ENCODE measurements at places on chromosomes 6 and 20.
A peak's percentile ranks its signal among the peaks of the same experiment; 100 is the strongest.

GRCh38 chr6:57262901-57263694, 41.0 kb upstream of the RAB23 start:
- peak; percentile 81 for DNase-seq

DNA sequence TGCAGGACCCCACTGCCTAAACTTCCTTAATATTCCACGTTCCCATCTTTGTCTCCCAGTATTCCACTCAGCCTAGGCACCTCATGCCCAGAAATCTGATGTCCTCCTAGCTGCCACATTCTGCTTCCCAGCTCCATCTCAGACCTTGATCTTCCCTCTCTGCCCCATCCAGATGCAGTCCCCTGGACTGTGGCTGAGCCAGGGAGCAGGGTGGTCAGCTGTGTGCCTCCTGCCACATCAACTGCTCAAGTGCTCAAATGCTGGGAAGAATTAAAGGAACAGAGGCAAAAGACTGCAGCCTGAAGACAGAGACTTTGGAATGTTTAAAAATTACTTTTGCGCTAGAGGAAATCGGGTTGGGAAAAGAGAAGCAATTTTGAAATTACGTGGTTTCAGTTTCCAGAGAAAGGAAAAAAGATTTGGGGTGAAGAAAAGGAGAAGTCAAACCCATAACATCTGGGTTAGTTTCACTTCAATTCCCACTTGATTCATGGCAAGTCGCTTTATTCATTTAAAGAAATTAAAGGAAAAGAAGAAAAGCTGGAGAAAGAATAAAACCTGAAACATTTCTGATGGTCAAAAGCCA, 704.8 kb downstream of the PTPRT start:
- no peak for DNase-seq

DNA sequence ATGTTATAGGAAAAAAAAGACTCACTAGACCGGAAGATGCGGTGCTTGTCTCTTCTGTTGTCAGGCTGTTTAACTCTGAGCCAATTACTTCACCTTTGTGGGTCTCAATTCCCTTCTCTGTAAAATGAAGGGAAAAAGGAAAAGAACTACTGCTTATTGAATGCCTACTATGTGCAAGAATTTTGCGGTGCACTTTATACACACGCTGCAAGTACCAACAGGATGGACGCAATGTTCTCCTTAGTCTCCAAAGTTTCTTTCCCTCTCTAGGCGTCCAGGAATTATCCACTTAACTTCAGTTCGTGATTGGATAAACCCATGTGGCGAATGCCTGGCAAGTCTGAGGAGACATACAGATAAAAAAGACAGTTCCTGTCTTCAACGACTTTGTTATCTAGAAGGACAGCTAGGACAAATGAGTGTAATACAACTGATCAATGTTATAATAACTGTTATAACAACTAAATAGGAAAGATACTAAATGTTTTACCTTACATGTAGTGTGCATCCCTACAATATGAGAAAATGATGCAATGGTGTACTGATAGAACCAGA, 69.0 kb upstream of the JARID2 start:
- DNase-seq = no peak

DNA sequence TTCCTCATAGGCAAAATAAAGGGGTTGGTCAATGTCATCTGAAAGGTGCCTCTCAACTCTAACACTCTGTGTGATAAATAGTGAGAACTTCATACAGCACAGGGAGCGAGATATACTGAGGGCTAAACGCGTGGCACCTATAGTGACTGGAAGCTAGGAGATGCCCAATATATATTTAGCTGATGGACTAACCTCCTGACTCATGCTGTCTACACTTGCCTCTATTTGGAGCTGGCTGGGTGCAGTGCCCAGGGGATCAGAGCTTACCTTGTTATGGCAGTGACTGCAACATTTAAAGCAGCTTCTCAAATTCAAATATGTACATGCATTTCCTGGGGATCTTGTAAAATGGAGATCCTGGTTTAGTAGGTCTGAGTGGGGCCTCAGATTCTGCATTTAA, 111.6 kb upstream of the PLN start:
- no peak for DNase-seq

DNA sequence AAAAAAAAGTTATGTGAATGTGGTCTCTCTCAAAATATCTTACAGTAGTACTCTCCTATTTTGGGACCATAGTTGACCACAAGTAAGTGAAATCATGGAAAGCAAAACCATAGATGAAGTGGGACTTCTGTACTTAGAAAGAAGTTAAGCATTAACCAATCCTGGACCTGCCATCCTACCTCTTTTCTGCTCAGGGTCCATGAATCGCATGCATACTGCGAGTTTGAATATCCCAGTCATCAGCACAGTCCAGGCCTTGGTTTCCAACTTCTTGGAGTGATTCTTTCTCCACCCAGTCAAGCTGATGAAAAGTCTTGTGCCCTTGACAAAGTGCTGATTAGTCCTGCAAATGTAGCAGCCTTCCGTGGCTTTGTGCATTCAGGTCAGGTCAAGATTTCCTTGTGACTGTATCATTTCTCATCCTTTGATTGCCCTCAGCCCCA, 46.0 kb downstream of the RNF217 start:
- no peak for DNase-seq

GRCh38 chr6:38436726-38437465, 202.8 kb downstream of the BTBD9 start:
- DNase-seq = peak; percentile 44

GRCh38 chr6:48090546-48090945, 20.5 kb downstream of the PTCHD4 start:
- no peak for DNase-seq

DNA sequence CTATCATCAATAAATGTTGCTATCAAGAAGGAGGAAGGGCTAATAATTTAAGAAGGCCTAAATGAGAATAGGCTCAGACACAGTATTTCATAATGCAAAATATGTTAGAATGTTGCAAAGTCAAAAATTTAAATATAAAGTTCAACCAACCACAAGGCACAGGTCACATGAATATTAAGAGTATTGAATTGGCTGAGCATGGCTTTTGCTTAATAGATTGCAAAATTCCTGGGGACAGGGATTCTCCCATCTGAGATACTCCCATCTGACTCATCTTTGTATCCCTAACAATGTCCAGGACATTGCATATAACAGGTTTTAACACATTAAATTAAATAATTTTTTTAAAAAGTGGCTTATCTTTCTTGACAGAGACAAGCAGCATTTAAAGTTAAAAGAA, 32.9 kb upstream of the UTRN start:
- no peak for DNase-seq

DNA sequence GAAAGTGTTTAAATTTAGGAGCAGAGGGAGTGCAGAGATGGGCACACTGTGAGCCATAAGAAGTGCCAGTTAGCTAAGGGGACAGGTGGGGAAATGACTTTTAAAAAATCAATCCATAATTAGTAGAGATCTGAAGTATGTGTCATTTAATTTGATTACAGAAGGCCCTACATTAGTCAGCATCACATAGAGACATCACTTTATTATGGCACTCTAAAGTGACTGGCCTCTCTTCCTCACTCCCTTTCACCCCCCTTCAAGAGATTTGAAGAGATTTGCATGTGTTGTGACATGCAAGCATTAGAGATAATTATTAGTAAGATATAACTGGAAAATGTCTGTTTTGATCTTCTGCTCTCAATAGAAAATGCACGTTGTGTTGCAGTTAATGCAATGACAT, 86.7 kb downstream of the SLX4IP start:
- DNase-seq = no peak

DNA sequence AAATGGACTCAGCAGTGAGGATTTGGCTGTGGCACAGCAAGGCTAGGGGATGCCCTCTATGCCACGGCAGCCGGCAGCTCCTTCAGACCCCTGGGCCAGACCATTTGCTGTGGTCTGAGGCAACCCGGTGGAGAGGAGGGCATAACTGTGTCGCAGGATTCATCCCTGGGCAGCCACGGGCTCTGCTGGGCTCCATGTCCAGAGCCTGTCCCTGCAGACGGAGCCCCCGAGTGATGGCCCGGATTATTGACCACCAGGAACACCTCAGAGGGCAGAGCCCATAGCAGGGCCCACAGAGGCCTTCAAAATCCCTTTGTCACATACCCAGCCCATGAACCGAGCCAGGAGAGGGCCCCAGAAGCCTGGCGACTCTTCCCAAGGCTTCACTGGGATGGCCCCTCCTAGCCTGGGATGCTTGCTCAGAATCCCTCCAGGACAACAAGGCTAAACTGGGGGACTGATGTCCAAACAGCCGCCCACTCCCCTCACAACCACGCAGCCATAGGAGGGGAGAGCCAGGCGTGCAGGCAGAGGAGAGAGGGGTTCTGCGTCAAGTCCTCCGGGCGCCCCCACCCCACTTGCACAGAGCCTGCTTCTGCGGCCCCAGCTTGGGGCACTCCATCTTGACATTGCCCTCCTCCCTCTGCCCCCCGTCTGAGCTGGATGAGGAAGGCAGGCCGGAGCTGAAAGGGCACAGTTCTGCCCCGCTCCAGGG, 68.2 kb upstream of the AFDN start:
- DNase-seq = no peak

GRCh38 chr20:20370094-20370575, 2.2 kb downstream of the INSM1 start:
- no peak for DNase-seq

GRCh38 chr20:24764027-24764793, 184.9 kb upstream of the CST7 start:
- DNase-seq = no peak

- DNase-seq = no peak
Observed at GRCh38 chr20:40710603-40711002, 21.6 kb upstream of the MAFB start.

DNA sequence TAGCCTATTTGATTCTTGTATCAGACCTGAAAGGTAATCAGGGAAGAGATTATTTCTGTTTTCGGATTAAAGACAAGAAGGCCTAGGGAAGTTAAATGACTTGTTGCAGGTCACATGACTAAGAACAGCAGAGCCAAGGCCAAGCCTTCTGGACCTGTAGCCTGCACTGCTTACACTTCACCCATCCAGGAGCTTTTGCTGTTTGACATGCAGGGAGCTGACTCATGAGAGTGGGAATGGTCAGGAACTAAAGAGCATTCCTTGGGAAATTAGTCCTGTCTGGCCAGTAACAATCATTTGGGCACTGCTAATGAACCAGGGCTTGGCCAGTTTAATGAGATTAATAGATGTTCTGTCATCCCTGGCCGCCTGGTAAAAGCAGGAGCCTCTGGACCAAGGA, 46.8 kb downstream of the EIF2S2 start:
- DNase-seq = peak; percentile 35

GRCh38 chr6:40732878-40733277, 145.7 kb upstream of the LRFN2 start:
- no peak for DNase-seq

DNA sequence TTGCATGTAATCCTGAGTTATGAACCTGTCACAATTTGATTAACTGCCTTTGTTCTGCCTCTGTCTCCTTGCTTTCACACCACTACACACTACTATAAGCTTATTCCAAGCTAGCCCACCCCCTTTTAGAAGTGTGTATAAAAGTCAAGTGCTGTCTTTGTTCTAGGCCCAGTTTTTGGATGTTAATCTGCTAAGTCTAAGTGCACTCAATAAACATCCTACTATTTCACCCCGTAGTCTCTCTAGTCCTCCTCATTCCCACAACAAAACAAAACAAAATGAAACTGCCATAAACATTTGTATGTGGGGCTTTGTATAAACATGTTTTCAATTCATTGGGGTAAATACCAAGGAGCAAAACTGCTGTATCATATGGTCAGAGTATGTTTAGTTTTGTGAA, 16.1 kb upstream of the SPACA1 start:
- no peak for DNase-seq

GRCh38 chr20:62019144-62019805, 46.4 kb downstream of the TAF4 start:
- no peak for DNase-seq

GRCh38 chr6:98514796-98515195, 319.6 kb upstream of the POU3F2 start:
- no peak for DNase-seq

GRCh38 chr6:75419416-75419815, 74.2 kb downstream of the FILIP1 start:
- DNase-seq = no peak

GRCh38 chr6:26053992-26054780, 33.0 kb upstream of the HFE start:
- peak; percentile 53 for DNase-seq

GRCh38 chr6:169985121-169986015, 233.9 kb downstream of the ERMARD start:
- DNase-seq = no peak

- no peak for DNase-seq
Observed at GRCh38 chr6:111237852-111238251, 150.5 kb downstream of the SLC16A10 start.

DNA sequence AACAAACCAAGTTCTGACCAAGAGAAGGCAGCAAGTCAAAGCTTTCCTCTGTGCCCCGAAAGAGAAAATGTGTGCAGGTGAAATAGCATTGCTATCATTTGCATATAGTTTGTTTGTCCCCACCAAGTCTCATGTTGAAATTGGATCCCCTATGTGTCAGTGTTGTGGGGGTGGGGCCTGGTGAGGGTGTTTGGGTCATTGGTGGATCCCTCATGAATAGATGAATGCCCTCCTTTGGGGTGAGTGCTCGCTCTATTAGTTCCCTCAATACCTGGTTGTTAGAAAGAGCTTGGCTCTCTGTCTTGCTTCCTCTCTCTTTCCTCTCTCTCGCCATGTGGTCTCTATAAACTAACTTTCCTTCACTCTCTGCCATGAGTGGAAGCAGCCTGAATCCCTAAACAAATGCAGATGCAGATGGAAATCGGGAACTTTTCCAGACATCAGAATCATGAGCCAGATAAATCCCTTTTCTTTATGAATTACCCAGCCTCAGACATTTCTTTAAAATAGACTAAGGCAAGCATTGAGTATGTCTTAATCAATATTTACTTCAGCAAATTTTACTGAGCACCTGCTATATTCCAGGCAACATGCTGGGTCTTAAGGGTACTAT, 43.8 kb upstream of the SYNDIG1 start:
- no peak for DNase-seq

GRCh38 chr20:63903796-63904561, 9.1 kb downstream of the DNAJC5 start:
- DNase-seq = no peak

GRCh38 chr20:31572042-31572700, 32.9 kb upstream of the ID1 start:
- no peak for DNase-seq

GRCh38 chr6:84553527-84553926, 210.9 kb downstream of the TBX18 start:
- no peak for DNase-seq

DNA sequence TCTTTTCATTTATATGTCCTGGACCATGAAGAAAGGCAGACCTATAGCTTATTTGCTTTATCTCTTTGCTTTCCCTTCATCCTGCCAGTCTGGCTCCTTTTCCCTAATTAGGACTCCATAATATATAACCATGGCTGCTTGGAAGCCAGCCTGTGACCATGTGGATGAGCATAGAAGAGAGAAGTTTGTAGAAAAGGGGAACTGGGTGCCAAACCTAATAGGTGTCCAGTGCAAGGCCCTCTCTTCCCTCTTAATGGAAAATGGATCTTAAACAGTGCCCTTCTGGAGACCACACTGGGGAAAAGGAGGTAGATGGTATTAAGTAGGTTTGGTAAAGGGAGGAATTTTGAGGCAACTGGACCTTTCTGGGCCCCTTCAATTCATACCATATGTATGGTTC, 16.7 kb upstream of the OSTM1 start:
- no peak for DNase-seq

GRCh38 chr20:44959638-44960102, 527 bp downstream of the TOMM34 start:
- peak; percentile 81 for DNase-seq

Data from adipocyte (in vitro differentiated cells).